Hematopoietic multipotent progenitor cell (in vitro differentiated cells): ENCODE measurements at places on chromosomes 5 and 9. TPM values are rescaled to one million over a fixed set of nuclear protein-coding genes. Genes with fewer than 3 reads are reported as not detected.

Gene TAF11L10
- total RNA-seq: not detected

Gene DAB2
- 4.6 TPM for total RNA-seq

Gene SOHLH1
- not detected for total RNA-seq

Gene QRFP
- under 0.01 TPM for total RNA-seq

Gene ENG
- 17.5 TPM for total RNA-seq

Gene TOMM5
- 49.0 TPM for total RNA-seq

Gene DOCK2
- 167 TPM for total RNA-seq

Gene ARL14EPL
- total RNA-seq: not detected

Gene PROB1
- 2.4 TPM for total RNA-seq

Gene DPM2
- 17.2 TPM for total RNA-seq
